ENCODE measurements at places on chromosomes 5 and 9.
A peak's percentile ranks its signal among the peaks of the same experiment; 100 is the strongest.

DNA sequence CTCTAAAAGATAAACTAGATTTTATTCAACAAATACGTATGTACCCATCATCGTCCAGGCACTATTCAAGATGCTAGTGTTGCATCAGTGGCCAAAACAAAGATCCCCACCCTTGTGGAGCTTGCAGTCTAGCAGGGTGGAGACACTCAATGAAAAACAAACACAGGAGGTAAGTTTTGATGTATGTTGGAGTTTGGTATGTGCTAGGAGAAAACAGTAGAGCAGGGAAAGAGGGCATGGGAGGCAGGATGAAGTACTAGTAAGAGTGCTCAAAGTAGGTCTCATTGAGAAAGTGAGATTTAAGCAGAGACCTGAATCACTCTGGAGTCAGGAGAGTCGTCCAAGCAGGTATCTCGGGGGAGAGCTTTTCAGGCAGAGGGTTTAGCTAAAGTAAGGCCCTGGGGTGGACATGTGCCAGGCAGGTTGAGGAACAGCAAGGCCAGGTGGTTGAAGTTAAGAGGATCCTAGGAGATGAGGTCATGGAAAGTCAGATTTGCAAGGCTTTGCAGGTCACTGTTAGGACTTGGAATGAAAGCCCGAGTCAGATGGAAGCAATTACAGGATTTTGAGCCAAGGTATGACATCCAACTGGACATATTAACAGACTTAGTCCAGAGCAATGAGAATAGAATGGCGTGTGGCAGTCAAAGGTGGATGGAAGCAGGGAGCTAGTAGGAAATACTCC lies 9.2 kb downstream of the SNX18 start:
- DNase-seq = no peak

DNA sequence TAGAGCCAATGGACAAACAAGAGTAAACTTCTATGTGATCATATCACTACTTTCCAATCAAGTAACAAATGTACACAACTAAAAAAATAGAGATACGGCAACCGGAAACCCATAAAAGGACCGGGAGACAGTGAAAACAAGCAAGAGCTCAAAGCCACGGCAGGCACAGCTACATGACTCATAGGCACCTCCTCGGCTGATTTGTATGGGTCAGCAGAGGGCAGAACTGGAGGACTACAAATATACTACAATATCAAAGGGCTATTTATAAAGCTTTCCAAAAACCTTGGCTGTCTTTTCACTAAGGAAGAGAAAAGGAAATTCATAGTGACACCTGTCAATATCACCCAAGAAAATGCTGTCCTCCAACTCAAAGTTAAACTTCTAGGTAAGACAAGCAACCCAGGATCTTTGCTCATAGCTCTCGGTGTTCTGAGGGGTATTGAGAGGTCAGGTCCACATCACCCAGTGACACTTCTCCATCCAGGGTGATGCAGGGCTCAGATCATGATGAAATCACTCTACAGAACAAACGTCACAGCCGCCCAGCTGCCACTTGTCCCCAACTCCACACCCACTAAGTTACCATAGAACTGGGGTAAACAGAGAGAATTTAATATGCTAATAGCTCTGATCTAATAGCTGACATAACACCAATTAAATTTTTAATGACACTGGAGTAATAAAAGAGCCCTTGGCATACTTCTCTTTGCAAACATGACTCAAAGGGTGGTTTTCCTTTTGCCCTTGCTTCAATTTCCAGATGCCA lies 41.3 kb downstream of the PFDN1 start:
- peak; percentile 64 for DNase-seq

- DNase-seq = no peak
Observed at GRCh38 chr5:159825551-159826051, 90.7 kb upstream of the ADRA1B start.

GRCh38 chr9:124934290-124934689 lies 6.6 kb downstream of the GOLGA1 start:
- no peak for DNase-seq

DNA sequence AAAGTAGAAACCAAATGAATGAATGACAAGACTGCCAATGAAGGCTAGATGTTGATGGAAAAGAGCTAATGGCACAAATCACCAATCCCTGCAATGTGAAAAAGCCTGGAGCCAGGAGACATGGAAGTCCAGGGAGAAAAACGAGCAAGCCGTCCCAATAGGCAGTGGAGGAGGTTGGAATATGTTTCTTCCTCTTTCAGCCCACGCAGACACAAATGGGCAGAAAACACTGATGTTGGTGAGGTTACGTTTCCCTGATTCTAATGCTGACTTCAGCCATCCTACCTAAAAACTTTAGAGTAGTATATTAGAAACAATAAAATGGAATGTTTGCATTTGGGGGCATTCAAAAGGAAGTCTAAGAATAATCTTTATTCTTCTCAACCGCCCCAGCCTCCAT lies 23.9 kb upstream of the KIF2A start:
- no peak for DNase-seq

DNA sequence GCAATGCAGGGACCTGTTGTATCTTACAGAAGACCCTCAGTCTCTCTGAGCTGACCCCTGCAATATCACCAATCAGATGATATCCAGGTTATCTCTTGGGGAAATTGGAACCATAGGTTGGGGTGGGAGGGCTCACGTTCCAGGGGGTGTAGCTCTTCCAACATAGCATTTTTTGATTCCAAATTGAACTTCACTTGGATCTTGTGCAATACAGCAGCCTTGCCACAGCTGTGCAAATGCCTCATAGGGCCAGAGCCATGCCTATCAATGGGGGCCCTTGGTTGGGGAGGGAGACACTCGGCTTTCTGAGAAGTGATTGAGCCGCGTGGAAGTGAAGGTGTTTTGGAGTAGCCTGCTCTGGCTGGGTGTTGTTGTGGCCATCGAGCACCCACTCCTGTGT lies 117.2 kb upstream of the PITX1 start:
- DNase-seq = no peak

DNA sequence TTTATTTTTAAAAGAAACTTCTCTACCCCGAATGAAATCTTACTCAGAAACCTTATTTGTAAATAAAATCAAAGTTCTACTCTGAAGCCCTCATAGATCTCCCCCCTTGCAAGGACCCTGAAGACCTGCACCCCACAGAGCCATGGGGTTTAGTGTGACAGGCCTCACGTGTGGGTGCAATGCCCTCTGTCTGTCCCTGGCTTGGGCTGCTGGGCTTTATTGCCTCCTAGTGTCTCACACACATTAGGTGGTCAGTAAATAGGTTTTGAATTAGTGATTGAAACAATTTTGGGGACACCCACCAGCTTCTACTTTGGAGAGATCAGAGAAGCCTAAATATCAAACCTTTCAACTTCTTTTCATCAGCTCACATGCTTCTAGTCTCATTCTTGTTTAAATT lies 403.7 kb downstream of the KDM4C start:
- DNase-seq = no peak

DNA sequence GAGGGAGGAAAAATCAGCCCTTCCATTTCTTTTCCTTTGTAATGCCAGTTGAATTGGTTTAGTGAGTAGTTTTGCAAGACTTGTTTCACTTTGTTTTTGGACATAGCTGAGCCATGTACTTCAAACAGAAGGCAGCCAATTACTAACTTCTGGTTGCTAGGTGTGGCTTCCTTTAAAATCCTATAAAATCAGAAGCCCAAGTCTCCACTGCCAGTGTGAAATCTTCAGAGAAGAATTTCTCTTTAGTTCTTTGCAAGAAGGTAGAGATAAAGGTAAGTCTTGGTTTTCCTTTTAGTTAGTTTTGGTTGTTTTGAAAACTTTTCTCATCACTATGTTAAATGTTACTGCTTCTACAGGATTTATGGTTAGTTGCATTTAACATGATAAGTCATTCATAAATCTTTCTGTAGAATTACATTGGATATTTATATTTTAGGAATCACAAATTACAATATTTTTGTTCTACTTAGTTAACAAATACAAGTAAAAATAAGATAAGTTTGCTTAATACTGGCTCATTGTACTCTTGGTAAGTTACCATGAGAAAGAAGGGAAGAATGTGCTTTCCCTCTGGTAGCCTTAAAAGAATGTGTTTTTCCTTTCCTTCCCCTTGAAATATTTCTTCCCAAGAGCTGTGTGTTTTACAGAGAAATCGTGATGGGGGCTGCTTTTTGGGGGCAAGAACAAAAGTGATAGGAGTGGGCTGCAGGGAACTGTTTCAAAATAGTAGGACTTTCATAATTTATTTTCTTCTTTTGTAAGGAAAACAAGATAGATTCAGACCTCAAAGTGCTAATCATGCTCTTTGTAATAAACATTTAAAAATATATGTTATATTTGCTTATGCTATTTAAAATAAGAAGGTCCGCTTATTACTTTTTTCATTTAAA lies at the start of gene ANXA1:
Gene ANXA1, plus strand, starts transcription at position 213 of the 890 bp plus-strand sequence. CDS start 6,671 bp downstream, outside the sequence.
- DNase-seq = no peak

Data from Panc1 (cell line).